ENCODE measurements at places on chromosomes 5 and 9.
A peak's percentile ranks its signal among the peaks of the same experiment; 100 is the strongest.

DNA sequence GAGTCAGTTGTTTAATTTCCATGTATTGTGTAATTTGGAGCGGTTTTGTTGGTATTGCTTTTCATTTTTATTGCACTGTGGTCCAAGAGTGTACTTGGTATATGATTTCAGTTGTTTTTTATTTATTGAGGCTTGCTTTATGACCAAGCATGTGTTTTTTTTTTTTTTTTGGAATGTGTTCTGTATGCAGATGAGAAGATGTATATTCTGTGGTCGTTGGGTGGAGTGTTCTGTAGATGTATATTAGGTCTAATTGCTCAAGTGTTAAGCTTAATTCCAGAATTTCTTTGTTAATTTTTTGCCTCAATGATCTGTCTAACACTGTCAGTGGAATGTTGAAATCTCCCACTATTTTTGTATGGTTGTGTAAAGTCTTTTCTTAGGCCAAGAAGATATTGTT, 23.4 kb downstream of the ADGRV1 start:
- DNase-seq = no peak

DNA sequence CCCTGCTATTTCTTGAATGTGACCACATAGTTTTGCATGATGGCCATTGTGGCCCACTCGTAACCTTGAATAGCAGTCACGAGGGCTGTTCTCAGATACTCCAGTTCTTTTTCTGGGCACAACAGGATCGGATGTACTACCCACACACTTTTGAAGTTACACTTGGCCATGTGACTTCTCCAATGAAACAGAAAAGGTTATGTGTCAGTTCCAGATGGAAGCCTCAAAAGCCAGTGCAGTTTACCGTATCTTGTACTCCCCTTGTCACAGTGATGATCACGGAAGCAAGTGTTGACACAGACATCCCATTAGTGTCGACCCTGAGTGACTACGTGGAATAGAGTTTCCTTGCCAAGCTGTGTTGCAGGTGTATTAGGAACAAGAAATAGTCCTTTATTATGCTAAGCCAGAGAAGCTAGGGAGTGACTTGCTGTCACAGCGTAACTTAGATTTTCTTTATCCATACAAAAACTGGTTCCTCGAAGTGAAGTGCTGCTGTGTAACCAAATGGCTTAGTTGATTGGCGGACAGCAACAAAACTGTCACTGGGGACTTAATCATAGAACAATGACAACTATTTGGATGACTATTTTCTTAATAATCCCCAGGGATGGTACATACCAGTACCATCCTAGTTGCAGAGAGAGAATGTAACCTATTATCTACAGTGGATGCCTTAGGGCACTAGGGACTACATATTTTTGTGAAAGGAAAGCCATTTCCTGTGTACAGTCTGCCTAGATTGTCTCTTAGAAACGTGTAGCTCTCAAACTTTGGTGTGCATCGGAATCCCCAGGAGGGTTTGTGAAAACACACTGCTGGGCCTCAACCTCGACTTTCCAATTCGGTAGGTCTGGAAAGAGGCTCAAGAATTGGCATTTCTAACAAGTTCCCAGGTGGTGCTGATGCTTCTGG, 90.1 kb upstream of the DMRT1 start:
- no peak for DNase-seq

DNA sequence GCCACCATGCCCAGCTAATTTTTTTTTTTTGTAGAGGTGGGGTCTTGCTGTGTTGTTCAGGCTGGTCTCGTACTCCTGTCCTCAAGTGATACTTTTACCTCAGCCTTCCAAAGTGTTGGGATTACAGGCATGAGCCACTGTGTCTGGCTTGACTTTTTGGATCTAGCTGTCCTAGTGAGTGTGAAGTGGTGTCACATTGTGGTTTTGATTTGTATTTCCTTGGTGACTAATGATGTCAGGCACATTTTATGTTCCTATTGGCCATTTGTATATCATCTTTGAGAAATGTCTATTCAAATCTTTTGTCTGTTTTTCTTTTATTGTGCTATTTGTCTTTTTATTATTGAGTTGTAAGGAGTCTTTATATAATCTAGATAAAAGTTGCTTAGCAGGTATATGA, 53.5 kb upstream of the MCCC2 start:
- DNase-seq = no peak

GRCh38 chr9:112020680-112021596, 124.3 kb downstream of the UGCG start:
- DNase-seq = no peak

- peak; percentile 4 for DNase-seq
Observed at GRCh38 chr5:149063017-149063687, at the start of gene SH3TC2. Gene SH3TC2 (minus strand): TSS chr5:149063062. CDS start chr5:149063022, 40 bp downstream.

- DNase-seq = no peak
Observed at GRCh38 chr5:9927106-9927505, 297.0 kb upstream of the TAS2R1 start.

- no peak for DNase-seq
Observed at GRCh38 chr5:68490406-68490805, 274.9 kb downstream of the PIK3R1 start.

- DNase-seq = no peak
Observed at GRCh38 chr9:83456226-83456625, 82.0 kb downstream of the FRMD3 start.

- no peak for DNase-seq
Observed at GRCh38 chr9:34717996-34718614, 8.2 kb upstream of the CCL21 start.

- no peak for DNase-seq
Observed at GRCh38 chr5:59169081-59169767, 586.3 kb downstream of the RAB3C start.

DNA sequence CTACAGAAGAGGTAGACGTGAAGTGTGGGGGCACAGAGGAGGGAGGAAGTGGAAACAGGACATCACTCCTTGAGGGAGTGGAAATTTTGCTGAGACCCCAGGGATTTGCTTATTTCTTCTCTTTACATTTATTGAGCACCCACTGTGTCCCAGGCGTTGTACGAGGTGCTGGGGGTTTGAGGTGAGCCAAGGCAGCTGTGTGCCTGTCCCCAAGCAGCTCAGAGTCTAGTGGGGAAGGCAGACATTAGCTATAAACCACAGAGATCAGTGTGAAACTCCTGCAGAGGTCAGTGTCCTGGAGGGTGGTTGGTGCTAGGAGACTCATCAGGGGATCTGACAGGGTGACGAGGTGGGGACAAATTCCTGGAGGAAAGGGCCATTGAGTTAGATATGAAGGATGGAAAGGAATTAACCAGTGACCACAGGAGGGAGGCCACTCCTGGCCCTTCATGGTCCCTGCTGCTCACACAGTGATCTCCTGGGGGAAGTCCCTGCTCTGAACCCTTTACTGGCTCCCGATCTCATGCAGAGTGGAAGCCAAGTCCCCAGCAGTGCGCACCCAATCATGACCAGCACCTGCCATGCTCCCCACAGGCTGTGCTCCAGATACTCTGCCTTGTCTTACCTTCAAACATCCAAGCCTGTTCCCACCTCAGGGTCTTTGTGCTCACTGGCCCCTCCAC, 3.4 kb upstream of the CXCL14 start:
- no peak for DNase-seq

DNA sequence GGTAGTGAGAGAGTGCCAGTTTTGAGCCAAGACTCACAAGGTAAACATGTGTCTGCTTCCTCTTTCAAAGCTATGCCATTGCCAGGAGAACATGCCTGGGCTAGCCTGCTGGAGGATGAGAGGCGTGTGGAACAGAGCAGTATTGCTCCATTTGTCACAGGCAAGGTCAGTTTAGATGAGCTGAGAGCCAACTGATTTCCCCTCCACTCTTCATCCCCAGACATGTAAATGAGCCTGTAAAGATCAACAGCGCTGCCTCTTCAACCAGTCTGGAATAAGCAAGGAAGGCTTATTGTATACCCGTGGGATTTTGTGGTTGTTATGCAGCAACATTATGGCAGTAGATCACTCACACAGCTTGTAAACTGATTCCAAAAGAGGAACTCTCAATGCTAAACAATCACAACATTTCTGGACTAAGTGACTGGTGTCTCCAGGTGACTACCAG, 8.2 kb upstream of the GDNF start:
- DNase-seq = peak; percentile 92

- no peak for DNase-seq
Observed at GRCh38 chr9:130330202-130330862, 64.8 kb downstream of the HMCN2 start.

- peak; percentile 12 for DNase-seq
Observed at GRCh38 chr9:118522093-118523028, 818.2 kb downstream of the TLR4 start.

DNA sequence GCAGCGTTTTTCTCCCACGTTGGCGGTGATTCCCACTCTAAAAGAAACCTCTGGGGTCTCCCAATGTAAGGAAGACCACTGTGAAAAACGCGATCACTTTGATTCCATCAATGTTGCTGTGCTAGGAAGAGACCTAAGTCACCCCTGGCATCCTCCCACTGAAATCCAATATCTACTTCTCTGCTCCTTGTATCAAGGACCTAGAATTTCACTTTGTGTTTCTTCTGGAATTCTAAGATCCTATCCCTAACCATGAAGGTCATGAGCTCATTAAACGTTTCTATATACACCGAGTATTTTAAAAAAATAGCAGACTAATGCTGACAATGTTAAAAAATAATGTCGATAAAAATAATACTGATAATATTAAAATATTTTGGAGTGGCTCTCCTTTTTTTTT, 118.8 kb upstream of the MYO10 start:
- DNase-seq = no peak

DNA sequence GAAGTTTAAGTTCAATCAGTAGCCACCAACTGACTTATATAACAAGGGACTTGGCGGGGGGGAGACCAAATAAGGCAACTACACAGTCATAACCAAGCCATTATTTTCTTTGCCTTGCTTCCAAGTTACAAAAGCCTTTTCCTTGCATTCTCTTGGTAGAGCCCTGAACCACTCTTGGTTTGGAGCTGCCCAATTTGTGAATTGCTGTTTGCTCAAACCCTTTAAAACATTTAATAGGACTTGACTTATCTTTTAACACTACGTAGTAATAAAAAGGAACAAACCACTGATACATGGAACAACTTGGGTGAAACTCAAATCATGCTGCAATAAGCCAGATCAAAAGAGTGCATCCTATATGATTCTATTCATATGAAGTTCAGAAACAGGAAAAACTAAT, 31.7 kb upstream of the MSH3 start:
- no peak for DNase-seq

DNA sequence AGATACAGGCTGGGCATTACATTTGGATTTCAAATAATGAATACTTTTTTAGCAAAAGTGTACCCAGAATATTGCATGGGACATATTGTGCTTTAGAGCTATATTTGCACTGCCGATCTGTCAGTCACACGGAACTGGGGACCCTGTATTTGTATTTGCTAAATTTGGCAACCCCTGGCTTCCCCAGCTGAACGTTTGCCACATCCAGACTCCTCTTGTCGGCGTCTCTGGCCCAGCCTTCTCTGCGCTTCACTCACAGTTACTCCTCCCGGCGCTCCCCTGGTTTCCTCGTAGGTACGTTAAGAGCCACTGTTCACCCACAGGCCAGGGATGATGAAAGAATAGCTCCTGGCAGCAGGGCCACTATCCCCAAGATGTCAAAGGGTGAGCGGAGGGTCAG, 58.7 kb downstream of the NSUN2 start:
- no peak for DNase-seq

DNA sequence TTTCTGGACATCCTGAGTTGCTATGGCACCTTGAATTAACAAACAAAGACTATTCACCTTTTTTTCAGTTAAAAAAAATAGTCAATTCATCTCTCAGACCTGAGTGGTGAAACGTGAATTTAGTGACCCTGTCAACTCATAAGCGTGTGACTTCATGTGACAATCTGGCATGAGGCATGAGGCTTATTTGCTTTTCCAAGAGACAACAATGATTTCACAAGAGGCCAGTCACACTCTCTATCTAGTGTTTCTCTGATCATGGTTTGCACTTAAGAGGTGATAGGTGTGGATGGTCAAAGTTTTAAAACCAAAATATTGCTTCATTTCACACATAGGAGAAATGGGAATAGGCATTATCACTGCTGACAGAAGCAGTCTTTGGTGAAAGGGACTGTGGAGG, 559.6 kb upstream of the ACO1 start:
- no peak for DNase-seq

DNA sequence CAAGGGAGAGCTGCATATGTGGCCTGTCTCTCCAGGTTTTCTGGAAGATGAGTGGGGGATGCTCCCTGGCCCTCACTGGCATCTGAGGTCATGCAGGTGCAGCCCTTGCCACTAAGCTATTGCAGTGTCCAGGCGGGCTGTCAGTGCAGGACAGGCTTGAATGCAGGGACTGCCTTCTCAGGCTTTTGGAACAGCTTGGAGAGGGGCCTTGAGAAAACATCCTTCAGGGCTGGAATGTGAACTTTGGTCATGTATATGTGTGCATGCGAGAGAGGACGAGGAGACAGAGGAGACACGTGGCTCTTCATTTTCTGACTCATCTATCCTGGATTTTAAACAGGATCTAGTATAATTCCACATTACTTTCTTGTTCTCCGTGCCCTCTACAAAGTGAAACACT, 90.3 kb downstream of the MACROH2A1 start:
- DNase-seq = peak; percentile 70

- no peak for DNase-seq
Observed at GRCh38 chr9:137631345-137632229, 12.8 kb downstream of the EHMT1 start.

GRCh38 chr9:135590486-135591079, 29.0 kb downstream of the PAEP start:
- DNase-seq = no peak

DNA sequence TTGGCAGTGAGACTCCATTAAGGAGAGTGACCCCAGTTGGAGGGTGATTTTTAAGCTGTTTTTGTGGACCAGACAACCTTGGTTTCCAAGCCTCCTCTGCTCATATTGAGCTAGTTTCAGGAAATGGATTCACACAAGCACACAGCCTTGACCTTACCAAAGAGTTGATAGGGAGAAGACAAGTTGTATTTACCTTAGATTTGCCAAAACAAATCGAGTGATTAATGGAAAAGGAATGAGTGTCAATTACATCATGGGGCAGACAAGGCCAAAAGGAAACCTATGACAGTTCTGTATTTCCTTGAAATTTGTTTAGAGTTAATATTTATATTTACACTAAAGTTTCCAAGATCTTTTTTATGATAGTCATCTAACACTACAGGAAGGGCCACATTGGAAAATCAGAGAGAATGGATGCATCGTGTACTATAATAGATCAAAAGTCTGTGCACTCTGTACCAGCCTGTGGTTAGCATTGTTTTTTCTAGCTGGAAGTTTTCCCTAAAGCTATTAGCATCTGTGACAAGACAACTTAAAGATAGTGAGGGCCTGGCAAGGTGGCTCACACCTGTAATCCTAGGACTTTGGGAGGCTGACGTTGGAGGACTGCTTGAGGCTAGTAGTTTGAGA, 86.0 kb upstream of the FER start:
- DNase-seq = no peak

DNA sequence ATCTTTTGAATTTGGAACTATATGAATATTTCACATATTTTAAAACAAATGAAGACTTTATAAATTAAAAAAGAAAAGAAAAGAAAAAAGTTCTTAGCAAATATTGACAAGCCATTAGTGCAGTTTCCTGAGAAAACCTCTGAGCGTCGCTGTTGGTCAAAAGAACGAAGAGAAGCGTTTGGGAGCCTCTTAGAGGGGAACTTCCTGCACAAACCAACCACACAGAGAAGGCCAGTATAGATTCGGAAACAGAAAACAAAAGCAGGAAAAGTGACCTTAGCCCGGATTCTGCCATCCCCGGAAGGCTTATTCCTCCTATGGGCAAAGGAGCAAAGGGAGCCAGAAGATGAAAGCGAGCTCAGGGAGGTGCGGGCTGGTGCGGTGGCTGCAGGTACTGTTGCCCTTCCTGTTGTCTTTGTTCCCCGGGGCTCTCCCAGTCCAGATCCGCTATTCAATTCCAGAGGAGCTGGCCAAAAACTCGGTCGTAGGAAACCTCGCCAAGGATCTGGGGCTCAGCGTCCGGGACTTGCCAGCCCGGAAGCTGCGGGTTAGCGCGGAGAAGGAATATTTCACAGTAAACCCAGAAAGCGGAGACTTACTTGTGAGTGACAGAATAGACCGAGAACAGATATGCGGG, at the start of gene PCDHGB2:
TSS of gene PCDHGB2 (plus strand) at position 205 of the 637 bp plus-strand sequence. CDS start at position 347, 142 bp downstream.
- DNase-seq = no peak
